Activated CD8-positive, alpha-beta T cell treated with anti-CD3 and anti-CD28 coated beads, Interleukin-2, amount 10 ng/mL, durations not matched to agents 7 days and 5 days (primary cell): ENCODE measurements at places on chromosomes 7 and 10. TPM values are rescaled to one million over a fixed set of nuclear protein-coding genes. Genes with fewer than 3 reads are reported as not detected.

GRCh38 chr7:98054585-98054984 is 52.1 kb upstream of the LMTK2 start:
- no peak for DNase-seq

- no peak for DNase-seq
These were observed 194.4 kb downstream of the CCSER2 start for GRCh38 chr10:84522612-84523462.

GRCh38 chr10:28790146-28790545 is 112.8 kb downstream of the BAMBI start:
- no peak for DNase-seq

- DNase-seq = no peak
These were observed 4.6 kb downstream of the TLL2 start for GRCh38 chr10:96509017-96509641.

- no peak for DNase-seq
These were observed 155.3 kb upstream of the ZMIZ1 start for GRCh38 chr10:78913219-78914059.

Gene IKZF1
- total RNA-seq = 374 TPM
